ENCODE measurements at places on chromosomes 4 and X. TPM values are rescaled to one million over a fixed set of nuclear protein-coding genes. Genes with fewer than 3 reads are reported as not detected.

The AMER1 gene
- 5.1 TPM for total RNA-seq

The ZAR1 gene
- total RNA-seq: under 0.01 TPM

The VCX2 gene
- total RNA-seq: not detected

The DUSP9 gene
- total RNA-seq: not detected

The CXCL8 gene
- 16.4 TPM for total RNA-seq
